ENCODE measurements at places on chromosomes 5 and 9.

- no peak for DNase-seq
These were observed 82.8 kb downstream of the COL5A1 start for GRCh38 chr9:134724202-134724911.

DNA sequence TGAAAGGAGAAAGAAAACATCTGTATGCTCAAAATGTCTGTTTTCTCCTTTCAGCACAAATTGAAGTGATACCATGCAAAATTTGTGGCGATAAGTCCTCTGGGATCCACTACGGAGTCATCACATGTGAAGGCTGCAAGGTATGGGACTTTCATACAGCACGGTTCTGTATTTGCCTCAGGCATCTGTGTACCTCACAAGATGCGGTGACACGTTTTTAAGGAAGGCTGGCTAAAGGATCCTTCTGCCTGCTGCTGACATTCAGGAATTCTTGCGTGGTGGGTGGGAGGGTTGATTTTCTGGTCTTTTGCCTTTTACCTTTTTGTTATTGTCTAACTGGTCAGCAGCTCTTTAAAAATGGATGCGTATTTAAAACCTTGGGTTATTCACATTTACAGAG is 133.1 kb downstream of the RORB start:
- DNase-seq, result no peak

DNA sequence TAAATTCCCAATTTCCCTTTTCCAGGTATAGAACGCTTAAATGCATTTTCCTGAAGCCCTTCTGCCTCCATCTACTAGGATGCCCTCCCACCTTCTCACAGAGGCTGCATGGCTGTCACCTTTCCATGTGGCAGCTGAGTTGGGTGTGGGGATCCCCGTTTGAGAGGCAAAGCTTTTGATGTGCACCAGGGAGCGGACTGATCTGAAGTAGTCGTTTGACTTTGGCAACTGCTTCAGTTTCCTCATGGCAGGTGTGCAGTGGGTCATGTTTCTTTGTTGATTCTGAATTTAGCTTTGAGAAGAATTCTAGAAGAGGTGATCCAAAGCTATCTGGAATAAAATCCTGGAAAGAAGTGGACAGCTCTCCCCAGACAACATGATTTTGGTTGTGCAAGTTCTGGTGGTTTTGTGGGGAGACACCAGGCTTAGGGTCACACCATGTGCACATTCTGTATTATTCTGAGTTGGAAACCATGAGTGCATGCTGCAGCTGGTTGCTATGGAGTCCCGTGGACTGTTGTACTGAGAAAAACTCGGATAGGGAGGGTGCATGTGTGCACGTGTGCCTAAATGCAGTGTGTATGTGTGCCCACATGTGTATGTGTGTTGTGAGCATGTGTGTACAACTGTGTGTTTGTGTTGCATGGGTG is 63.5 kb downstream of the GADD45G start:
- no peak for DNase-seq

GRCh38 chr5:27814983-27815382 is 776.6 kb upstream of the CDH9 start:
- DNase-seq, result no peak

GRCh38 chr5:6606884-6607558 is 25.8 kb downstream of the NSUN2 start:
- DNase-seq, result no peak

DNA sequence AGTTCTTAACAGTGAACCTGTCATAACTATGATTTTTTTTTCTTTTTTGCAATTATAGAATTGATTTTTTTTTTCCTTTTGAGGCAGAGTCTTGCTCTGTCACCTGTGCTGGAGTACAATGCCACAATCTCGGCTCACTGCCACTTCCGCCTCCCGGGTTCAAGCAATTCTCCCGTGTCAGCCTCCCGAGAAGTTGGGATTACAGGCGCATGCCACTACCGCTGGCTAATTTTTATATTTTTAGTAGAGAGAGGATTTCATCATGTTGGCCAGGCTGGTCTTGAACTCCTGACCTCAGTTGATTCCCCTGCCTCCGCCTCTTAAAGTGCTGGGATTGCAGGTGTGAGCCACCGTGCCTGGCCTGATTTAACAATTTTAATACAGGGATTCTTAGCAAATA is 21.4 kb downstream of the UGCG start:
- no peak for DNase-seq

DNA sequence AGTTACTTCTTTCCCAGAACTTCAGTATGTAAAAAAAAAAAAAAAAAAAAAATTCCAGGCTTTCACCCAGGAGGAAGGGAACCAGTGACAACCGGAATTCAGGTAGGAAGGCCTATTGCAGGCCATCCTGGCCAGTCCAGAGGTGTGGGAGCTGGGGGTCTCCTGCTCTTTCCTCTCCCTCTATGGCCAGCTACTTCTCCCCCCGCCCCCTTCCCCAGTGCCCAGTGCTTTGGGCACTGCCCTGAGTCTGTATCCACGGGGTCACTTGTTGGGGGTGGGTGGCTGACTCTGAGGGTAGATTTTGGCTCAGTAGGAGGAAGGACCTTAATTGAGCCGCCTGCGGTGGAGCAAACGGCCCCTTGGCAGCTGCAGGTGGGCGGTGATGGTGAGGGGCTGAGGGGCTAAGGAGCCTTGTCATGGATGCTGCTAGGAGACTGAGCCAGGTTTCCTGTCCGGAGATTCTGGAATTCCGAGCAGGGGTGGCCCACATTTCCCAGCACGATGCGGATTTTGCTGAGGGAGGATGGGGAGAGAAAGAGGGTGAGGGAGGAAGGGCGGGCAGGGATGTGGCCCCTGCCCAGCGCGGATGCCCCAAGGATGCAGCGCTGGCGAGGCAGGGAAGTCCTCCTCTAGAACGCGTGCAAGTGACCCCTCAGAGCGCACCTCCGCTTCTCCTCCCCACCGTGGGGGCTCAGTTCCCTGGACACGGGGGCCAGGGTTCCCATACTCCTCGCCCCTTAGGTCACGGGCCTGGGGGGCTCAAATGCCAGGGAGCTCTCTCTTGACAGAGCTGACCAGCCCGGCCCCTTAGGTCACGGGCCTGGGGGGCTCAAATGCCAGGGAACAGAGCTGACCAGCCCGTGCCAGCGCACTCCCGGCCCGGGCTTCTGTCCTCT is 1.2 kb upstream of the PHF2 start:
- DNase-seq, result no peak

GRCh38 chr9:117787746-117788145 is 83.5 kb downstream of the TLR4 start:
- DNase-seq, result no peak

GRCh38 chr9:128383791-128384190 is 12.6 kb downstream of the URM1 start:
- no peak for DNase-seq

DNA sequence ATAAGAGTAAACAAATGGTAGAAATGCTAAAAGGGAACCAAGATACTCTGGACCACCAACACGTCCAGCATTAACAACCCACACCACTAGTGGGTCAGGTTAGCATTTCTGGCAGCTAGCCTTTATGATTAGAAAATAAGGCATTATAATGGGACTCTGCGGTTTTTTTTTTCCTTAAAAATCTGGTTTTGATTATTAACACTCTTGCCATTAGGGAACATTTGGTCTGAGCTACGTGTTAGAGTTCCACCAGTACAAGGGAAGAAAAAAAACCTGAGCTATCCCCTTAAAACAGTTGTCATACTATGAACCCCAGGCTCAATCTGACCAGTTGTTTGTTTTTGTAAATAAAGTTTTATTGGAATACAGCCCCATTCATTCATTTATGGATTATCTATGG is 110.4 kb downstream of the NTRK2 start:
- no peak for DNase-seq

Measured in GM13977 (cell line).